CD4-positive, alpha-beta T cell treated with Interferon alpha-2 for 1 hour (primary cell): ENCODE measurements at places on chromosomes 3 and 15.

- no peak for DNase-seq
Measured at GRCh38 chr3:36693670-36694069, 70.7 kb downstream of the DCLK3 start.

- DNase-seq: no peak
Measured at GRCh38 chr3:52399131-52399530, 45.8 kb downstream of the SEMA3G start.

DNA sequence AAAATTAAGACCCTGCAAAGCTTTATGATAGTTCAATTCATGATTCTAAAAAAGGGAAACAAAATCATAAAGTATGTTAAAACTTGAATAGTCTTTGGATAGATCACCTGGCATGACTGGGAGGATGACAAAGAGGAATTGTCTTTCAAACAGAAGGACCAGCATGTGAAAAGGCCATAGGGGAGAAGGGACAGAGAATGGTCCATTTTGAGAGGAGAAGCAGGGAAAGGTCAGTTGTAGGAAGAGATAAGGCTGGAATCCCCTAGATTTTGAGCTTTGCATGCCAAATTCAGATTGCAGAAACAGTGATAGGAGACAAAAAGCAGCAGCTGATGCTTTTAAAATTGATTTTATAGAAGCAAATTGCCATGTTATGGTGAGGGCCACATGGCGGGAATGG lies 12.7 kb downstream of the PROS1 start:
- no peak for DNase-seq

DNA sequence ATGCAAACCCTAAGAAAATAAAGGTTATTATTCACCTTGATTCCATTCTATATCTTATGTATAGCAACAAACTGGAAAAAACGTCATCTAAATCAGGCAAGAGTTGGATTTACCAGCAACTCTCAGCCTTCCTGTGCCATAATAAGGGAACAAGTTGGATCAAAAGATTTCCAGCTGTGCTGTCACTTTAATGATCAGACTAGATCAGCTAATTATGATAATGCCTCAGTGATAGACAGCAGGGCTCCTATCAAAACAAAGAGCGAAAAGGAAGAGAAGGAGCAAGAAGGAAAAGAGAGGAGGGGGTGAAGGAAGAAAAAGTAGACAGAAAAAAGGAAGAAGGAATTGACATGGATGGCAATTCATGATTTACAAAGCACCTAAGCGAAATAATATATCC lies 36.7 kb upstream of the BCL6 start:
- DNase-seq: no peak

DNA sequence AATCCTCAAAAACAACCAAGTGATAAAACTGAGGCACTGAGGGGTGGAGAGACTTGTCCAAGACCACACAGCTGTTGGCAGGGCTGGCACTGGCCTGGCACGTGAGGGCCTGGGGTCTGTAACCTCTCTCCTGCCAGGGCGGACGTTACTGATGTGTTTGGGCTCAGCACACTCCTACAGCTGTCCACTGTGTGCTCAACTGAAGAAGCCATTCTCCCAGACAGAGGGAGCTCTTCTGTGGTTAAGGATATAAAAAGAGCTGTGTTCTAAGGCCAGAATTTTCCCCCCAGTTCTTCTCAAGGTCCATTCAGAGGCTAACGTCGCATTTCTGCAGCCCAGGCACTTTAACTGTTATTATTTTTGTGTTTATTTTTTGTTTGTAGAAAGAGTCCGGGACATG lies 429.0 kb upstream of the ATP11B start:
- no peak for DNase-seq

GRCh38 chr15:100531204-100531603 lies 2.5 kb upstream of the CERS3 start:
- no peak for DNase-seq

- DNase-seq: no peak
Measured at GRCh38 chr3:152817400-152817799, 17.5 kb upstream of the P2RY1 start.

GRCh38 chr15:100766243-100767000 lies 113.2 kb upstream of the ALDH1A3 start:
- DNase-seq: no peak

GRCh38 chr3:162138509-162138908 lies 641.9 kb downstream of the OTOL1 start:
- no peak for DNase-seq

- DNase-seq: no peak
Measured at GRCh38 chr3:11480663-11481298, 162.9 kb downstream of the VGLL4 start.

DNA sequence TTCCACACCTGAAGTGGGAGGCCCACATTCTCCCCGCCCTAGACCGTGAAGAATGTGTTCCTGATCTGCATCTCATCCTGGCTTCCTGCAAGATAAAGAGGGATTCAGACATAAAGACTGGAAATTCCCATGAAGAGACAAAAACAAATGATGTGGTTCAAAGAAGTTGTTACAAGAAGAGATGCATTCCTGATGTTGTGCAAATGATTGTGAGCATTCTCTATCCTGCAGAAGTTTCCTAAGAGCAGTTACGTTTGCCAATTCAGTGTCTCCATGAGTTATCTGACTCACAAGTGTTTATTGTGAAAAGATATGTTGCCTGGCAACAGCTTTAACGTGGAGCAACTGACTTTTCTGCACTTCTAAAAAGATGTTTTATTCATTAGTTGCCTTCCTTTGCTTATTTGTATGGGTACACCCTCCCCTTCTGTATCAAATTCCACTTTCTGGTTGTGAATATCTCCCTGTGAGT lies 107.8 kb downstream of the ZIC4 start:
- DNase-seq: no peak

GRCh38 chr3:119637679-119638477 lies 22.5 kb downstream of the POPDC2 start:
- DNase-seq: peak; percentile 22

DNA sequence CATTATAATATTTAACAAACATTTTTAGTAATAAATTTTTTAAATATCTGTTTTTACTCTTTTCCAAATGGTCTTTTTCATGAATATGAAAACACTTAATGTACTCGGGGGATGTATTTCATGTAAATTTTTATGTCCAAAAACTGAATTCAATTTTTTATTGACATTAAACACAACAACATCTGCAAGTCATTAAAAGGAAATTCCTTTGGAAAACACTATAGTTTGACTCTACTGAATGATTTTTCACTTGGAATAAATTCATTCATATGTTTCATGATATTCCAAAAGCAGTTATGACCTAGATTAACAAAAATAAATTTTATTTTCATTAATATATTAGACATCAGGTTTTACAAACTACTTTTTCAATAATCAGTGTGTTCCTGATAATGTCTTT lies 239.8 kb upstream of the AGTR1 start:
- DNase-seq: no peak

- DNase-seq: no peak
Measured at GRCh38 chr3:99933971-99934750, 116.5 kb downstream of the CMSS1 start.

DNA sequence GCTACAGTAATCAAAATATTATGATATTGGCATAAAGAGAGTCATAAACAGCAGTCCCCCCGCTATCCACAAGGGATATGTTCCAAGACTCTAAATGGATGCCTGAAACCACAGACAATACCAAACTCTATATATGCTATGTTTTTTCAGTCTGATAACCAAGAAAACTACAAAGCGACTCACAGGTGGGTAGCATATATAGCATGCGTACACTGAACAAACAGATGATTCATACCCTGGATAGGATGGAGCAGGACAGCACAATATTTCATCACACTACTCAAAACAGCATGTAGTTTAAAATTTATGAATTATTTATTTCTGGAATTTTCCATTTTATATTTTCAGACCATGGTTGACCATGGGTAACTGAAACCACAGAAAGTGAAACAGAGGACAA lies 87.0 kb upstream of the PPP2R3A start:
- no peak for DNase-seq

GRCh38 chr15:42937143-42937542 lies 16.6 kb upstream of the TTBK2 start:
- DNase-seq: no peak

- DNase-seq: no peak
Measured at GRCh38 chr15:101391431-101391830, 96.4 kb upstream of the SNRPA1 start.

- no peak for DNase-seq
Measured at GRCh38 chr15:78914027-78914764, 30.6 kb downstream of the CTSH start.

DNA sequence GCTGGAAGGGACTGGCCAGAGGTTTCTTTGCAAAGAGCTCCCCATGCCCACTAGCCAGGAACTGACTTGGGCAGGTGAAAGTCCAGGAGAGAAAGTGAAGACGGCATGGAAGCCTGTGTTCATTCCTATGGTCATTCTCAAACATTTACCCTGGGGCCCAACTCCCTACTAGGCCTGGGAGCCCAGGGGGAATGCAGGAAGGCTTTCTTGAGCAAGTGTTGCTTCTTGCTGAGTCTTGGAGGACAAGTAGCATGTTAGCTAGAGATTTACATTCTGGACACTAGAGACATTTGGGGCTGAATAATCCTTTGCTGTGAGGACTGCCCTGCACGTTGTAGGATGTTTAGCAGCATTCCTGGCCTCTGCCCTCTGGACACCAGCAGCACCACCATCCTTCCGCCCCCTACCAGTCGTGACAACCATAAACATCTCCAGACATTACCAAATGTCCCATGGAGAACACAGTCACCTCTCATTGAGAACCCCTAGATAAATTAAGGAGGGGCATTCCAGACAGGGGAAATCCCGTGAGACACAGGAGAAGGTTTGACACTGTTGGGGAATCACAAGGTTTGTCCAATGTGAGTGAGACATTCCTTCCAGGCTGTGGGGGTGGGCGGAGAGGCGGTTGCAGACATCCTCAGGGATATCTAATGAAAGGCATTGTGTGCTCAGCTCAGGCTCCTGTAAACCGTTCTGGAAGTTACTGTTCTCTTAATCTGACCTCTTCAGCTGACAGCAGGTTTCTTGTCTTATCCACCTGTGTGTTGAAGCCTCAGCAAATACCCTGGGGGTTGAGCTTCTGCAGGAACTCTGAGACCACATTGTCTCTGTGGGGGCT lies 236.2 kb downstream of the TLE3 start:
- no peak for DNase-seq

- no peak for DNase-seq
Measured at GRCh38 chr3:69472093-69472492, 86.2 kb upstream of the FRMD4B start.

DNA sequence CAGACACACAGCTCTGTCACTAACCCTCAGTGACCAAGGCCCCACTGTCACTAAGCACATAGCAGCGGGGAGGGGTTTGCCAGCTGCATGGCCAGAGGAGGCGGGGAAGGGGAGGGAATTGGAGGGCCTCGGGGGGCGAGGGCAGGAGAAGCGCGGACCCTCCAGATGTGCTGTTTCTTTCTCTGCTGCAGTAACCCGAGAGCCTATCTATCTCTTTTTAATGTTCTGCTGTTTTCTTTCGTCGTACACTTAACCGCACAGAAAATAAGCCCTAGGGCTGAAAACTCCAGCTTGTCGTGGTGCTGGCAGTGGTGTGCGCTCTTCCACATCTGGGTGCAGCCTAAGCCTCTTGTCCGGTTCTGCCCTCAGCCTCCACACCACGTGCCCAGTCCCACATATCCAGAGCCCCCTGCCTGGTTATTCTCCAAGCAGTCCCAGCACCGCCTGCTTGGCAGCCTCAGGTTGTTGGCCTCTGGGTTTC lies 51.1 kb downstream of the BDH1 start:
- no peak for DNase-seq

DNA sequence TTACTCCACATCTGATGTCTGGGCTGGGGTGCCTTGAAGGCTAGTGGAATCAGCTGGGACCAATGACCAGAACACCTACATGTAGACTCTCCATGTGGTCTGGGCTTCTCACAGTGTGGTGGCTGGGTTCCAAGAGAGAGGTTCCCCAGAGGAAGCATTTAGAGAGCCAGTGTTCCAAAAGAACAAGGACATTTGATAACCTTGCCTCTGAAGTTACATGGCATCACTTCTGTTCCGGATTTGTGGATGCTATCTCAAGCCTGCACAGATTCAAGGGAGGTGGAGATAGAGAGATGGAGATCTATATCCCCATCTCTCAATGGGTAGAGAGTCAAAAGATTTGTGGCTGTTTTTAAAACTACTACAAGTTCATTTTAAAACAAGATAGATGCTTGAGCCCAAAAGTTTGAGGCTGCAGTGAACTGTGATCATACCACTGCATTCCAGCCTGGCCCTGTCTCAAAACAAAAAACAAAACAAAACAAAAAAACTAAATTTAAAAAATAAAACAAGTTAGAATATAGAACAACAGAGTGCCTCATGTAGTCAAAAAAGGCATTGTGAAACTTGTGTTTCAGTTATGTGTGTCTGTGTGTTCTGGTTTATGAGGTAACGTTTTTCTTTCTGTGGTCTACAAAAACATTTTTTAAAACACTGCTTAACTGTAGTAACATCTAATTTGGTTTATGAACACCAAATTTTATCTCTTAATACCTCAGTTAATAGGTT lies 44.8 kb downstream of the PDE8A start:
- DNase-seq: no peak

- DNase-seq: no peak
Measured at GRCh38 chr15:65115542-65115941, 542 bp upstream of the UBAP1L start.

GRCh38 chr15:31752065-31752762 lies 278.1 kb upstream of the CHRNA7 start:
- no peak for DNase-seq

DNA sequence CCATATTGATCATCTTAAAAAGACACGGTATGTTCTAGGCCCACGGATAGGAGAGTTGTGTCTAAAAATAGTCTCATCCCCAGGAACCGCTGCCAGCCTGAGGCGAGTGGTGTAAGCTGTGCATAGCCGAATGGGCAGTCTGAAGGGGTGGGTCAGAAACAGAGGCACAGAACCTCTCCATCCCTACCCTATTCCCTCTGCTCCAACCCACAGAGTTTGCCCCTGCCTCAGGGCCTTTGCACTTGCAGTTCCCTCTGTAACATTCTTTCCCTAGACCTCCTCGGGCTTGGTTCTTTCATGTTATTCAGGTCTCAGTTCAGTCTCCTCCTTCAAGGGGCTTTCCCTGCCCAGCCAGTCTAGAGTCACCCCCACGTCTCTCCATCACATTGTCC lies 4.8 kb downstream of the SCN5A start:
- no peak for DNase-seq

DNA sequence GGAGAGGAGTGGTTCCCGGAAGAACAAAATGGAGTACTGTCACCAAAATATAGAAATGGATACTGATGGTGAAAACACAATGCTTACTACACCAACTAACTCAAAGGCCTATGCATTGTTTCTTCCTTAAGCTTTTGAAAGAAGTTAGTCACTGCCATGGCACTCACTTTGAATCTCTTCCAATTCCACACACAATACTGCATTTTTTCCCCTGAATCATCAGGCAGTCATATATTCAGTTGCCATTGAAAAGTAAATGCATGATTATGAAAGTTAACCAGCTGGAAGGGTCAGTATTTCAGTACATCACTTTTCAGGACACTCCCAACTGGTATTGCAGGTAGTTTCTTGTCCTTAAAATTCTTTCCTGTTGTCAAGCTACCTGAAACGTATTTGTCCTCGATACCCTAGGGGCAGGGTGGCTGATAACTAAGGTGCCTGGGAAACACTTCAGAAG lies 9.0 kb upstream of the LRRFIP2 start:
- no peak for DNase-seq

GRCh38 chr3:129619726-129620162 lies 13.3 kb upstream of the PLXND1 start:
- DNase-seq: no peak
